Stimulated activated CD4-positive, alpha-beta T cell treated with anti-CD3 and anti-CD28 coated beads, Interleukin-12 subunit alpha, Interleukin-12 subunit beta, amount 100 ng/mL, for 48 hours (primary cell): ENCODE measurements at places on chromosomes 5 and 9.

GRCh38 chr9:91332546-91333231 is 29.0 kb downstream of the AUH start:
- no peak for DNase-seq

- no peak for DNase-seq
These were observed 55.7 kb upstream of the SLC44A1 start for GRCh38 chr9:105188746-105189145.

DNA sequence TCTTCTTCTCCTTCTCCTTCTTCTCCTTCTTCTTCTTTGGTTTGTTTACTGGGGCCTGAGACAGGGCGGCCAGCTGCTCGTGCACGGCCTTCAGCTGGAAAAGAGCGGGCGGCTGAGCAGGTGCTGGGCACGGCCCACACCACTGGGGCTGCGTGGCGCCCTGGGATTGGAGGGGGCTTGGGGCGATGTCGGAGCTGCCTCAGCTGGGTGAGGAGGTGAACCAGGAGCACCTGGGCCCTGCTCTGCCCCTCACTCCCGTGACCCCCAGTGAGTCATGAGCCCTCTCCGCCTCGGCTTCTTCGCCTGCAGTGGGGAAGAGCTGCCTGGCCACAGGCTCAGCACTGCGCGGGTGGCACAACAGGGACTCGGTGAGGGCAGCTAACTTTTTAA is 14.9 kb downstream of the BRD3OS start:
- no peak for DNase-seq

DNA sequence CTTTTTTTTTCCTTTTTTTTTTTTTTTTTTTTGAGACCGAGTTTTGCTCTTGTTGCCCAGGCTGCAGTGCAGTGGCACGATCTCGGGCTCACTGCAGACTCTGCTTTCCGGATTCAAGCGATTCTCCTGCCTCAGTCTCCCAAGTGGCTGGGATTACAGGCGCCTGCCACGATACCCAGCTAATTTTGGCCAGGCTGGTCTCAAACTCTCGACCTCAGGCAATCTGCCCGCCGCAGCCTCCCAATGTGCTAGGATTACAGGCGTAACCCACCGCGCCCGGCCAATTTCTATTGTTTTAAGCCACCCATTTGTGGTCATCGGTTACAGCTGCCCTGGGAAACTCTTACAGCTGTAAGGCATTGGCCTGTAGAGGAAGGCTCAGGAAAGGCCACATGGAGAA is 617.7 kb downstream of the GABRG2 start:
- no peak for DNase-seq

GRCh38 chr5:34474573-34475021 is 181.5 kb upstream of the RAI14 start:
- no peak for DNase-seq

DNA sequence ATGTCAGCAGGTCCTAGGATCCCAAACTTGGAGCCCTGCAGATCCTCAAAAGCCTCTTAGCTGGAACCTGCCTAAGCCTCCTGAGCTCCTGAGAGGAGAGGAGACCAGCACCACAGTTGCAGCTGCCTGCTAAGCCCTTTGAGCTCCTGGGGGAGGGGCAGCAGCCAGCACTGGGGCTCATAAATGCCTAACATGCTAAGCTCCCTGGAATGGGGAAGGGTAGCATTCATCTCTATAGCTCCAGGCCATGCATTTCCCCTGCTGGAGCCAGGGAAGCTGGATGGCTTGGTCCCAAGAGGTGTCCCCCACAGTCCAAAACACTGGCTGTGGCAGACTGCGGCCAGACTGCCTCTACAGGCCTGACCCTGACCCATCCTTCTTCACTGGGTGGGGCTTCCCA is 182.7 kb downstream of the KCNN2 start:
- no peak for DNase-seq
